ENCODE measurements at places on chromosomes 16 and 17.
A peak's percentile ranks its signal among the peaks of the same experiment; 100 is the strongest.

- DNase-seq: no peak
Measured at GRCh38 chr16:19382084-19382801, 35.4 kb upstream of the TMC5 start.

- no peak for DNase-seq
Measured at GRCh38 chr17:82319619-82320062, 2.2 kb upstream of the CD7 start.

- no peak for DNase-seq
Measured at GRCh38 chr17:41327411-41328120, 12.1 kb upstream of the KRTAP17-1 start.

GRCh38 chr17:9209781-9210370 is 188.6 kb downstream of the NTN1 start:
- DNase-seq: no peak

DNA sequence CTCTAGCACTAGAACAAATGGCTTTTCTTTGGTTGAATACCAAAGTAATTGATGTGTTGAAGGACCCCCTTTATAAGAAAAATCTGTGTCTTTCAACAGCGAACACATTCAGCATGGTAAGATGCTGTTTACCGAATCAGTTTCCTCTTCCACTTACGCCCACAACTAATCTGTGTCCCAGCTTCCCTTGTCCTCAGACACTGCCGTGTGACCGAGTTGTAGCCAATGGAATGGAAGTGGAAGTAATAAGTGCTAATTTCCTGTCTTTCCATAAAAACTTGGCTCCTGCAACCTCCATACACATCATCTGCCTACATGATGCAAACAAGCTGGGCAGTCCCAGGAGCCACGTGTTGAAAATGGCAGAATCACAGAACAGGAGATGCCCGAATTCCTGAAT is 10.4 kb downstream of the CDIPT start:
- no peak for DNase-seq

- no peak for DNase-seq
Measured at GRCh38 chr17:80695979-80696378, 151.3 kb downstream of the RPTOR start.

GRCh38 chr17:68762911-68763310 is 161.7 kb upstream of the FAM20A start:
- no peak for DNase-seq

DNA sequence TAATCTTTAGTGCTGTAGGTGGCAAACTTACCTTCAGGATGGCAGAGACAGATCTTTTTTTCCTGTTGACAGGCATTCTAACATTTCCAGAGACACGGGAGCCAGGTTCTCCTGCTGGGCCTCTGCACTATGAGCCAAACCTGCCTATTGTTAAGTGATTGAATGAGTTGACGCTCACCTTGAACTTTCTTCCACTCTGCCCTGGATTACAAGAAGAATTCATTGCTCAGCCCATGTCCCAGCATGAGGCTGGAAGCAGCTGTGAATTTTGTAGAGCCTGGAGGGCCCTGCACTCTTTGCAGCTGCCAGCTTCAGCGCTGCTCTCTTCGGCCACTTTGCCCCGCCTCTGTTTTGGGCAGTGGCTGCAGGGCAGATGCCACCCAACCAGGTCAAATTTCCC is 9.4 kb upstream of the SLC7A5 start:
- no peak for DNase-seq

- no peak for DNase-seq
Measured at GRCh38 chr17:1197379-1197778, 17.6 kb upstream of the ABR start.

DNA sequence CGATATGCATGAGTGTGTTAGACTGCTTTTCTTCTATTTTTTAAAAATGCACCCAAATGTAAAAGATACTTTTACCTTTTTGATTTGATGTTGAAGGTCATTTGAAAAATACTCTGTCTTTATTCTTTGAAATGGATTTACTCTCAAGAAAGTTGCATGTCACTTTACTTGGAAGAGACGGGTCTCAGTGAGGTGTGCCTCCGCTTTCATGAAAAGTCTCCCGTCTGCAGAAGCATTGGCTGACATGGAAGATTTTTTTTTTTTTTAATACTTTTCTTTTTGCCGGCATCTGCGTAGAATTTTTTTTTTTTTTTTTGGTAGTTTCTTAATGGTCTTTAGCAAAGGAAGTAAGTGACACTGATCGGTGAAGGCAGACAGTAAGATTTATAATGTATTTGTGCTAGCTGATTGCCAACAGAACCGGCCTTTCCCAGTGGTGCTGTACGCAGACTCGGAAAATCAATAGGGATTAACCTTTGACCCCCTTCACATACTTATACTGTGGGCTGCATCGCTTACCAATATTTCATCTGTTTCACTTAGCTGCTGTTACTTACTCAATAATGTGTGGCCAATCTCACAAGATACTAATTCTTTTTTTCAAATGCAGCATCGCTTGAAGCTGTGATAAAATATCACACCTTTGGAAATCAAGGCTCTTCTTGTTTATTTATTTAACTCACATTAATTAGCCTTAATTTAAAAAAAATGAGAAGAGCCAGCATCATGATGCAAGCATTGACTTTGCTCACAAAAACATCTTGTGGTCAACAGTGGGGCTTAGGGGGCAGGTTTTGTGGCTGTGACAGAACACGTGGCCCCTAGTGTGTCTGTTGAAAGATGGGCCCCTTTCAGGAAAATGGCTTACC is 383.9 kb downstream of the WWOX start:
- DNase-seq: no peak

- DNase-seq: peak; percentile 32
Measured at GRCh38 chr17:38341035-38341721, 2.6 kb downstream of the GPR179 start.

DNA sequence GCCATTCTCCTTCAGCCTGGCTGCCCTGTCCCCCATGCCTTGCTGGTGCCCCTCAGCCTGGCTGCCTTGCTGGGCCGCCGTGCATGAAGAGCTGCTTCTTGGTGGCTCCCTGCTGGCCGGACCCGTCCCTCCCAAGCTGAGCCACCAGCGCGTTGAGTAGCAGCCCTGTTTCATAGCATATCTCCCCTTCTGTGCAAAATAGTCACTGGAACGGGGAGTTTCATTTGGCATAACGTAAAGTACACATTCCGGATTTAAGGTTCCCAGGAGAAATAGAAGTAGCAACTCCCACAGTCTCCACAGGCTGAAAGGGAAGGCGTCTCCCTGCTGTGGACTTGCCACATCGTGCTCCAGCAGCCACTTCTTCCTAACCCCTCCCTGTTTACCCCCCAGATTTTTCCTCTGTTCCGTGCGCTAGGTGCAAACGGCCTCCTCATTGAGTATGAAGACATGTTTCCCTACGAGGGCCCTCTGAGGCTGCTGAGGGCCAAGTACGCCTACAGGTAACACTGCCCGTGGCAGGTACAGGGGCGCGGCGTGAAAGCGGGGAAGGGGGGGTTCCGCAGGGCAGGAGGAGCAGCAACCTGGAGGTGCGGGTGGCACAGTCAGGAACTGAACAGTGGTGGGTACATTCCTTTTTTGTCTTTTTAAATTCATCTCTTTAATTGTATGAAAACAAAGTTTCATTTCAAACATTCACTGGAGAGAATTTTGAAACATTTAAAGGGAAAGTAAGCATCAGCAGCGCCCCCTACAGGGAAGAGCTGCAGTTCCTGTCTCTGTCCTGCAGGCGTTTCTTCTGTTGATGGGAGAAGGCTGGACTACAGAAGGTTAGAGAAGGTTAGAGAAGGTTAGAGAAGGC is 5.8 kb upstream of the OGFOD3 start:
- DNase-seq: peak; percentile 67

DNA sequence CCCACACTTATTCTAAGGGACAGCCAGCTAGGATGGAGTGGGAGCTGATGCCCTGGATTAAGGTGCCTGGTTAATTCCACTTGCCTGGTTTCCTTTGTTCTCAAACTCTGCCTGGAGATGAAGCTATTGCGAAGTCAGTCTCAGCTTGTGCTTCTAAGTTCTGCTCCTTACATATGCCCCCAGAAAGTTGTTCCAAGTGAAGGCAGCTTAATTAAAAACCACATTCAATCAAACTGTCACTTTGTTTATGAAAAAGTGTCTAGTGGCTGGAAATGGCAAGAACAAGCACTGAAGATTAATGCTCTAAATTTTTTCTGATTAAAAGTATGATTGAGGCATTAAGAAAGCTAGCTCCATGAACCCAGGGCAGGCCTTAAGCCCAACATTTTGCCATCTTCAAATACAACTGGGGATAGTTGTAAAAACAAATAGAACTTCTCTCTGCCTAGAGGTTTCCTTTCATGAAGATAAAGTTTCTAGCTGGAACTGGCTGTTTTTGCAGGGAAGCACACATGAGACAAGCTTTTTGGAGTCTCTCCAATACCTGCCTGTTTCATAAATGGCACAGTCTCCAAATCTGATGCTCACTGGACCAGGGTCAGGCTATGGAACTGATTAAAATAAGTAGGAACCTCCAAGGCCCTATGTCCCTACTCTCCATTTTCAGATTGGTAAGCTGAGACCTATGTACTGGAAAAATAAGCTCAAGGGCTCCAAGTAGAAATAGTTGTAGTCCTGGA is 100.9 kb downstream of the GRIN2A start:
- no peak for DNase-seq

DNA sequence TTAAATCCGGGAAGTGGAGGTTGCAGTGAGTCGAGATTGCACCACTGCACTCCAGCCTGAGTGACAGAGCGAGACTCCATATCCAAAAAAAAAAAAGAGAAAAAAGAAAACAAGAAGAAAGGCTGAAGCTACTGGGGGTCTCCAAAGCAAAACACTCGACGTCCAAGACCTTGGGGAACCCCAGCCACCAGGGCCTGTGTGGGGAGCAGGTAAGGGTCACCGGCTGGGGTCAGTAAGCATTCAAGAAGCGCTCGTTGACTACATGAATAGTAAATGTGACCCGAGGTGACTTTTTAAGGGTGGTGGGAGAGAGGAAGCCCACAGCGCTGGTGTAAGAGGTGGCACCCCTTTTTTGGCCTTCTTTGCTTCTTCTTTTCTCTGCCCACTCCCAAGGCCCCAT is 49.5 kb downstream of the PECAM1 start:
- DNase-seq: no peak

DNA sequence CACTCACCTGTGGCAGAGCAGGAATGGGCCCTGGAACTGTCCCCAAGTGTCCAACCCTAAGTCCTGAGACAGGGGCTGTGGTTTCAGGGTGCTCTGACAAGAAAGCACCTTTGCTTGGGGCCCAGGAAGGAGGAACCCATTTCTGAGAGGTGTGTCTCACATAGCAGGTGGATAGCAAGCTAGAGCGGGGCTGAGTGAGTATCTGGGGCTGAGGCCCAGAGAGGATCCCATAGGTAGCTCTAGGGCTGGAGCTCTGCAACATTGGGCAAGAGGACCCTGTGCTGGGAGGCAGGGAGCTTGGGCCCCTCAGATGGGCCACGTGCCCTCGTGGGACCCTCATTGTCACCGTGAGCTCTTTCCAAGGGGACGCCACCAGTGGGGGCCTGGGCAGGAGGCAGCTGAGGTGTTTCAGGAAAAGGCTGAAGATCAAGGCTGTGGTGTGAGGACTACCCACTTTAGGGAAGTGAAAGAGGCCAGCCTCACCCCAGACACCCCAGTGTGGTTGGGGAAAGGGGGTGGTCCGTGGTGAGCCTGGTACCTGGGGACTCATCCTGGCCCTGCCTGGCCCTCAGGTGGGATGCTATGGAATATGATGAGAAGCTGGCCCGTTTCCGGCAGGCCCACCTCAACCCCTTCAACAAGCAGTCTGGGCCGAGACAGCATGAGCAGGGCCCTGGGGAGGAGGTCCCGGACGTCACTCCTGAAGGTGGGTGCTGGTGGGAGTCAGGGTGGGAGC is 5.3 kb downstream of the DEF8 start:
- DNase-seq: no peak

DNA sequence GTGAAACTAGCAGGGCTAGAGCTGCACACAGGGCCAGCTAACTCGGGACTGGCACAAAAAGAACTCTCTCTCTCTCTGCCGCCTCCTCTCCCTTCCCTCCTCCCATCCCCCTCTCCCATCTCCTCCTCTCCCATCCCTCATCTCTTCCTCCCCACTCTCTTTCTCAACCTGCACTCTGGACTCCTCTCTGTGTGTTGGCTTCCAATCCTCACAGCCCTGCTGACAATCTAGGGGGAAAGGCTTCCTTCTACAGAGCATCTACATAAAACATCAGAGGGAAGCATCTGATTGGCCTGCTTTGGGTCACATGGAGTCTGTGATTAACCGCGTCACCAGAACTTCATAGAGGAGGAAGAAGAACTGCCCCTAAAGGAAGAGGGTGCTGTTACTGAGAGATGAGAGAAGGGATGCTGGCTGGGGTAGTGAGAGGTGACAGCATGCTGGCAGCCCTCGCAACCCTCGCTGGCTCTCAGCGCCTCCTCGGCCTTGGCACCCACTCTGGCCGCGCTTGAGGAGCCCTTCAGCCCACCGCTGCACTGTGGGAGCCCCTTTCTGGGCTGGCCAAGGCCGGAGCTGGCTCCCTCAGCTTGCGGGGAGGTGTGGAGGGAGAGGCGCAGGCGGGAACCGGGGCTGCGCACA is 12.8 kb upstream of the ZFP90 start:
- no peak for DNase-seq

GRCh38 chr17:44191369-44191768 is 4.6 kb downstream of the TMUB2 start:
- no peak for DNase-seq

GRCh38 chr16:55369151-55369550 is 45.1 kb downstream of the IRX6 start:
- no peak for DNase-seq

GRCh38 chr17:33982909-33983308 is 272.2 kb upstream of the CCL2 start:
- DNase-seq: no peak

DNA sequence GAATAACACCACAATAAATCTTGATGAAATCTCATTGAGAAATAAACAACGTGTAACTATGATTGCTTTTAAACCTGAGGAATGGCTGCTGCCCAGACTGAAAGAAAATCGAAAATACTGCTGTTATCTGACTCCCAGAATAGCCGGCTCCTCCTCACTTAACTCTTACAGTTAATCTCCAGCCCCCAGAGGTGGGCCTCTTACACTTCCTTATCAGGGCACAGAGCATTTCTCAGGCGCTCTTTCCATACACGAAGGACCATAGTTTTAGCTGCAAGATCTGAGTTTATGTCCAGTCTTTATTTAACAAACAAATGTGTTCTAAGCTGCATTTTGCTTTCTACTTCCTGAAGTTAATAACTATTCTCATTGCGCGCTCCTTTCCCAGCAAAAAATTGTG is 206.9 kb downstream of the MAP2K4 start:
- DNase-seq: no peak

DNA sequence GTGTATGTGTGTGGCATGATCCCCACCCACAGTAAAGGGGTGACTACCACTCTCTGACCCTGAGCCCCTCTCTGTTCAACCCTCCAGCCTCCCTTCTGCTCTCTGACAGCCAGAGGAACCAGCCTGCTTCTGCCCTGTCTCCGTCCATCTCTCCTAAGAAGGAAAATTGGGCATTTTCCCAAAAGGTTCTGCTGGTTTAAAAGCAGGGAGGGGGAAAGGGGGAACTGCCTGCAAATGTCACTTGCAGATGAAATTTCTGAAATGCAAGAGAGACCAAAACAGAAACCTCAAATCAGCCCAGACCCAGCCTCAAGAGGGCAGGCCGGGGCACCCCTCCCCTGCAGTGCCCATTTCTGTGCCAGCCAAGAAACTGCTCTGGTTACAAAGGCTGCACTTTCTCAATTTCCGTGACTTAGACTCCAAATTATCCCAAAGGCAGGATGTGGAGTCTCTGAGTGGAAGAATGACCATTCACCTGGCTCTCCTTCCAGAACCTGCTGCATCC is 197.9 kb downstream of the RBFOX3 start:
- no peak for DNase-seq

GRCh38 chr17:12081720-12082119 is 61.0 kb downstream of the MAP2K4 start:
- no peak for DNase-seq

- no peak for DNase-seq
Measured at GRCh38 chr16:53744449-53744848, 40.5 kb downstream of the FTO start.

All from NCI-H526 (cell line).